ENCODE measurements at places on chromosomes 16 and 17.

GRCh38 chr16:74931445-74931844 is 53.5 kb downstream of the WDR59 start:
- no peak for DNase-seq

GRCh38 chr17:75828076-75828400 is 16.2 kb downstream of the UNC13D start:
- no peak for DNase-seq

- no peak for DNase-seq
These were observed 612.5 kb downstream of the KCNJ18 start for GRCh38 chr17:22304667-22305303.

DNA sequence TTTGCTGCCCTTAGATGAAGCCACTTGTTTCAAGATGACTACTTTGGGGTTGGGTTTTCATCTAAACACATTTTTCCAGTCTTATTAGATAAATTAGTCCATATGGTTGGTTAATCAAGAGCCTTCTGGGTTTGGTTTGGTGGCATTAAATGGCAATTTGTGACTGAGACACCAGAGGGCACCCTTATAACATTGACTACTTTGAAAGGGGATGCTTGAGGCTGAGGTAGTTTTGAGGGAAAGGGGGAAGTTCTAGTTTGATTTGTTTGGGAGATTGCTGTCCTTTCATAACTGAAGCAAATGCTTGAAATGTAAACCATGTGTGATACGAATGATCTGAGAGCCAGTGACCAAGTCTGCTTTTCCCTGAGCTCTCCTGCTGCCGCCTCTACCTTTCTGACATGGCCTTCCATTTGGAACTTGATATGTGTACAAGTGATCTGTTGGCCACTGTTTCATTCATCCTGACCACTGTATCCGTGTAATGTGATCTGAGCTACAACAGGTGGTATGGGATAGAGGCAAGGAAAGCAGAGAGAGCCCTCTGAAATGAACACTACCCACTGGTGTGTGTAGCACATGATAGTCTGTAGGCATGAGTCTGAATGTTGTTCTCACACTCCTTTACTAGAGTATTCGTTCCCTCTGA is 5.8 kb upstream of the RARA start:
- DNase-seq, result peak; percentile 81

GRCh38 chr16:49849037-49849753 is 6.7 kb downstream of the ZNF423 start:
- DNase-seq, result no peak

Measured in CD4-positive, alpha-beta T cell treated with Interleukin-10 for 1 hour (primary cell).